ENCODE measurements at places on chromosomes 1 and 21.

DNA sequence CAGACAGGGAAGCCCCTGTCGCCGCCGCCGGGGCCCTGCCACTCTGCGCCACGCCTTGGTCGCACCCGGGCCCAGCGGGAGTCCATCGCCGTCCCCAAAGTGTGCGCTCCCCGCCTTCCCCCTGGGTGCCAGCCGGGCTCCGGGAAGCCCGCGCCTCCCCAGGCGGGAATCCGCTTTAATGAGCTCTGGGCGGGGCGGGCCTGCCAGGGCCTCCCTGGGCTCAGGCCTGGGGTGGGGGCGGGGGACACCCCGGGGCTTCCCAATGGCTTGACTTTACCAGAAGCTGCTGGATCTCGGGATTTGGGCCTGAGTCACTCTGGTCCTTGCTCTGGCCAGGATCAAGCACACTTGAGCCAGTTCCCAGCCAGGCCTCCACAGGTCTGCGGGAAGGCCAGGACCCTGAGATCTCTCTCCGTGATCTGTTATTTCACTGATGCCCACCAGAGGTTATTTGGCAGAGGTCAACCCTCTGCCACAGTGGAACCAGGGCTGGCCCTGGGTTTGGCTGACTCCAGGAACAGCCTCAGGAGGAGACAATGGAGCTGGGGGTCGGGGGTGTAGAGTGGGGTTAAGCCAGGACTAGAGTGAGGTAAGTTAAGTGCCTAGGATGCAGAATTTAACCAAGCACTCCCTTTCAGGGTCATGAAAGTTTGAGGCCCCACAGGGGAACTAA is 178.4 kb upstream of the EDN2 start:
- no peak for DNase-seq

DNA sequence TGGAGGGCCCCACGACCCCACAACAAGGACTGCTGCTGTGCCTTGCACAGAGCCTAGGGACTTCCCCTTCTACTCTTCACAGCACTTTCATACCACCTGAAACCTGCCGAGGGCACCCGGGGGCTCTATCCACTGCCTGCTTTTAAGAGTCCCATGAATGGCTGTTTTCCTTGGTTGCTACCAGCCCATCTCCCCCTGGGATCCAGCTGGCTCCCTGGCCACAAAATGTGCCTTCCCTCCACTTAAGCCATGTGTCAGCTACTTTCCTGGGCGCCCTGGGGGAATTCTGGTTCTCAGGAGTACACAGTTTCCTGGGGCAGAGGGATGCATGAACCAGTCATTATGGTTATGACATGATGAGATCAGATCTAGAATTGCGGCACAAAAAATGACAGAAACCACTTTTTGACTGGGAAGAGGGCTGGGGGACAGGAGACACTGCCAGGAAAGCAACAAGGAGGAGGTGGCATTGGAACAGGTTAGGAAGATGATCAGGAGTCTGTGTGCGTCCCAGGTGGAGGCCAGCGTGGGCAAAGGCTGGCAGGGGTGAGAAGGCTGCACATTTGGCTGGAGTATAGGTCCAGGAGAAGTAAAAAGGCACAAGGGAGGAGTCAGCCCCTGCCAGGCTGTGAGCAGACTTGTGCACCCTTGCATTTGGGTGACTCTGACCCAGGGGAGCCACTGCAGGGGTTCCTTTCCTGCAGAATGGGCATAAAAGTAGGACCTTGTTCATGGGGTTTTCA is 3.2 kb upstream of the TNFRSF8 start:
- no peak for DNase-seq

- no peak for DNase-seq
Observed at GRCh38 chr1:78522136-78522535, 31.4 kb downstream of the PTGFR start.

DNA sequence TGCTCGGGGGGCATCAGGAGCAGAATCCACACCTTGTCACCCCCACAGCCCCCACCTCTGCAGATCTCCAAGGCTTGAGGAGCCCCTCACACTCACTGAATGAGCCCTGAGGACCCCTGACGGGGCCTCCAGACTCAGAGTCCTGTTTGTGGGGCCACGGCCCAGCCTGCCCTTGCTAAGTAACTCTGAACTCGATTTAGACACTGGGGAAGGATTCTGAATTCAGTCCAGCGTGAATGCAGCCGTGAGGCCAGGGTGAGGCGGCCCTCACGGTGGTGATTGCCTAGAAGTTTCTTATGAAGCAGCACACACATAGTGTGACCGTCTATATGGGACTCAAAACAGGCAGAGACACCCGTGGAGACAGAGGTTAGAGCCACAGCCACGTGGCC is 58.9 kb upstream of the ADARB1 start:
- no peak for DNase-seq

DNA sequence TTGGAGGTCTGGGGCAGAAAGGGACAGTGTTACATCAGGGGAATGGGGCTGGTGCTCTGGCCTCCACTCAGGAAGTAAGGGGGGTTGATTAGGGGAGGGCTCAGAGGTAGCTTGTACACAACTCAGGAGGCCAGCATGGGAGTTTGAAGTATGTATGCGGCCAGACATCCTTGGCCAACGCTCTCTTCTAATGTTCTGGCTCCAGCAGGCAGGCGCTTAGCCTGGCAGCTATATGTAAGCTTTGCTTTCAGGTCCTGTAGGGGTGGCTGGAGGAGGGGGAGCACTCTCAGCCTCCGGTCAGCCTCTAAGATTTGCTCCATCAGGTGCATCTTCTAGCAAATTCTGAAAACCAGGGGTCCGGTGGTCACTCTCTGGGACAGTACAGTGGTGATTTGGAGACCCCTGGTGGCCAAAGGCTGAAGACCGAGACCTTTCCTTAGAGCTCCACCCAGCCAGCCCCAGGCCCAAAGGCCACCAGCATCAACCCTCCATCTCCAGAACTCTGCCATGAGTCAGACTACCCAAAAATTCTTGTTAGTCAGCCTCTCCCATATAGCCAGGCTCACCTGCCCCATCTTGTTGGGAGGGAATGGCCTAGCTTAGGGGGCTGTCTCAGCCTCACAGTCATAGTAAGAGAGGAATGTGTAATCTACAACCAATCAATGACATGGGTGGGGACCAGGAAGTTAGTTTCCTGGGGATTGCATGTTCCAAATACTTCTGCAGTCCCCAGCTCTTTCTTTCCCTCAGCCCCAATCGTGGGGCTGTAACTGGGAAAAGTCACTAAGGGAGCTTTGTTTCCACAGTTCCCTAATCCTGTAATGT is 9.7 kb upstream of the COL8A2 start:
- no peak for DNase-seq

GRCh38 chr1:3756394-3756793 is 4.1 kb downstream of the CCDC27 start:
- DNase-seq = no peak

GRCh38 chr21:26614251-26614650 is 41.2 kb upstream of the CYYR1 start:
- no peak for DNase-seq

GRCh38 chr1:64162151-64162550 is 41.3 kb upstream of the UBE2U start:
- no peak for DNase-seq

DNA sequence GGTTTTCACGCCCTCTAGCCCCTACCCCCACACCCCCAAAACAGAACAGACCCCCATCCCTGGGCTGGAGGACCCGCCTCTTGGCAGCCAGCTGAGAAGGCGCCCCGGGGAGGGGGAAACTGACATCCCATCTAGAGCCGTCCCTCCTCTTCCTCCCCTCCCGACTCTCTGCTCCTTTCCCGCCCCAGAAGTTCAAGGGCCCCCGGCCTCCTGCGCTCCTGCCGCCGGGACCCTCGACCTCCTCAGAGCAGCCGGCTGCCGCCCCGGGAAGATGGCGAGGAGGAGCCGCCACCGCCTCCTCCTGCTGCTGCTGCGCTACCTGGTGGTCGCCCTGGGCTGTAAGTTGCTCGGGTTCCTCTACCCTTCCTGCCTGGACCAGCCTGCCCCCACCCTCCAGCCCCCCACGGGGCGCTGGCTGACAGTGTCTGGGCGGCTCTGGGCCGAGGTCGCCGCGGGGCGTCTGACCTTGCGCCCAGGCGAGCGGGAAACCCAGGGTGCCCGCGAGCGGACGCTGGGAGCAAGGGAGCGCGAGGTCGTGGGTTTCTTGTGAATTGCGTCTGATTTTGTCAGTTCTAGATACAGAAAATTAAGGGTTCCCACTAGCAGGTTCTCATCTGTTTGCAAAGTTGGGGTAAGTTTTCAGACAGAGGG is 618 bp downstream of the JAM2 start:
- DNase-seq = no peak

GRCh38 chr1:223500560-223501425 is 107.6 kb downstream of the CCDC185 start:
- peak; percentile 68 for DNase-seq

DNA sequence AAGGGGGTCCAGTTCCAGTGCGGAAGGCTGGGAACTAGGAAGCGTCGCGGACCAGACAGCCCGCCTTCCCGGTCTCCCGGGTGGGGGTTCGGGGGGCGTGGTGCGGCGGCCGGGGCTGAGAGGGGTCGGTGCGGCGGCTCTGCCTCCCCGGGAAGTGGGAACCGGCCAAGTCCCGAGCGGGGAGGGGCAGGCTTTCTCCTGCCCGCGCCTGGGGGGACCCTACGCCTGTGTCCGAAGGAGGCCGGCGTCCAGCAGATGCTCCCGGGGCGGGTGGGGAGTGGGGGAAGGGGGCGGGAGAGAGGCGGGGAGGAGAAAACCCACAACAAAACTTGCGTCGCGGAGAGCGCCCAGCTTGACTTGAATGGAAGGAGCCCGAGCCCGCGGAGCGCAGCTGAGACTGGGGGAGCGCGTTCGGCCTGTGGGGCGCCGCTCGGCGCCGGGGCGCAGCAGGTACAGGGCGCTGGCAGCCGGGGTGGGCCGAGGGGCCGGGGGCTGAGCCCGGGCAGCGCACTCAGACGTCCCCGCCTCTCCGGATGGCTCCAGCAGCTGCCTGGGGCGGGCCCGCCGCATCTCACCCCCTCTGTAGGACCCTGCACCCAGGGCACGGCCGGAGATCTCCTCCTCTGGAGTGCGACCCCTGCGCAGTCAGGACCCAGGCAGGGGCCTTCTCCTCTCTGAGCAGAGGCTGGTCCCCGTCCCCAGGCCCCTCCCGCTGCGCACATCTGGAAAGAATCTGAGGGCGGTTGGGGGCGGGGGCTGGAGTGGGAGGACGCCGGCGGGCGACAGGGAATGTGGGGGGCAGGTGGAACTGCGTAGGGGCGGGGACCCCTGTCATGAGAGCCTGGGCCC is at the start of gene PODN:
TSS of gene PODN (plus strand) at position 355 of the 849 bp plus-strand sequence. CDS start 7,643 bp downstream, outside the sequence.
- no peak for DNase-seq

DNA sequence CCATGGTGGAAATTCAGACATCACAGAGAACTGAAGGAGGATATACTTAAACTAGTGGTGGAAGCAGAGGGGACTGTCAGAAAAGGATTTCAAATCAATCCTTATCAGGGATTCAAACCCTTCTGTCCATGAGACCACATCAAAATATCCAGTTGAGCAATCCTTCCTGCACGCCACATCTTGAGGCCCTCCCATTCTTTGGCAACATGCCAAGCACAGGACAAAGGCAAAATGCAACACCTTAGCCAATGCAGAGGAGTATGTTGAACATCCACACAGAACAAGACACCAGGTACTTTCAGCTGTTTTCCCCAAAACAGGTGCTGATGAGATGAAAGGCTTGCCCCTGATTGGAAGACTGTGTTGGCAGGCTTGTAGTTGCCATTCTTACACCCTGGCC is 81.8 kb upstream of the PLXNA2 start:
- DNase-seq = no peak

DNA sequence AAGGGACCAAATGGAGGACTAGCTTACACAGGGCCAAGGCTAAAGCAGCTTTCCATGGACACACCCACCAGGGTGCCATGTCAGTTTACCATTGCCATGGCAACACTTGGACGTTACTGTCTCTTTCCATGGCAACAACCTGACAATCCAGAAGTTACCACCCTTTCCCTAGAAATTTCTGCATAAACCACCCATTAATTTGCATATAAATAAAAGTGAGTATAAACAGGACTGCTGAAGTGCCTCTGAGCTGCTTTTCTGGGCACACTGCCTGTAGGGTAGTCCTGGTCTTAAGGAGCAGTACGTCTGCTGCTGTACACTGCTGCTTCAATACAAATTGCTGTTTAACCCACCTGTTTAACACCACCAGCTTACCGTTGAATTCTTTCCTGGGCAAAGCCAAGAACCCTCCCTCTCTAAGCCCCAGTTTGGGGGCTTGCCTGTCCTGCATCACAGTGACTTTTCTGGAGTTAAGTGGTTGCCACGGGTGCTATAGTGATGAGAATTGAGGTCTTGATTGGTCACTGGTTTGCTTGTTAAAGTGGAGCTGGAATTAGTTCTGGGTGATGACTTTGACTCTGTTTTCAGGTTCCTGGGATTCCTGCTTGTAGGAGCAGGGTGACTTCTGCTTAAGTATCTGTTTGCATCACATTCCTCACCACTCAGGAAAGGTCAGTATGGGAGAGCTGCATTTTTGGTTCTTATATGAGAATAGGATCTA is 83.2 kb downstream of the CLDN17 start:
- no peak for DNase-seq

DNA sequence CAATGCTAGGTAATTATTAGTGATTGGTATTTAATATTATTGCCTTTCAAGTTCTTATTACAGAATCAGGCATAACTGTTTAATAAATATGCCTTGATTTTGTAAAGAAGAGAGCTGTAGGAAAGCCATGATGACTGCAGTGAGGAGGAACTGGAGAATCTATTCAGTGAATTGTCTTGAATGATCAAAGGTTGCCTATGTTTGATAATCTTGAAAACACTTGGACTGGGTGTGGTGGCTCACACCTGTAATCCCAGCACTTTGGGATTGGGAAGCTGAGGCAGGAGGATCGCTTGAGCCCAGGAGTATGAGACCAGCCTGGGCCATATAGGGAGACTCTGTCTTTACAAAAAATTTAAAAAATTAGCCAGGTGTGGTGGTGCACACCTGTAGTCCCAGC is 42.4 kb downstream of the FMN2 start:
- DNase-seq = no peak

- no peak for DNase-seq
Observed at GRCh38 chr1:87044424-87044823, 130.0 kb downstream of the HS2ST1 start.

DNA sequence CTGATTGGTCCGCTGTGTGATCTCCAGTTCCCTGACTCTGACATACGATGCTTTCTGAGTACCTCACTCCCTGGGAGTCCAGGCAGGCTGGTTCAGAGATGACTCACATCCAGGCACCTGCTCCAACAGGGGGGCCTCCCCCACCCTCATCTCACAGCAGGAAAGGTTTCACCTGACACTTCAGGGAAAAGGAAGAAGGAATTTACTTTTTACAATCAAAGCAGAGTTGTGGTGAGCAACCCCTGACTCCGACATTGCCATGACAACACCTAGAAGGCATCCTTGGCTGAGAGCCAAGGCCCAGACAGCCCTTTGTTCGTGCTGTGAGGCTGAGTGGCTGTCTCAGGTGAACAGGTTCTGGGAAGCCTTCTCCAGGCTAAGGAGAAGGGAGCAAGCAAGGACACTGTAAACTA is 164.6 kb upstream of the GJB5 start:
- DNase-seq = no peak

DNA sequence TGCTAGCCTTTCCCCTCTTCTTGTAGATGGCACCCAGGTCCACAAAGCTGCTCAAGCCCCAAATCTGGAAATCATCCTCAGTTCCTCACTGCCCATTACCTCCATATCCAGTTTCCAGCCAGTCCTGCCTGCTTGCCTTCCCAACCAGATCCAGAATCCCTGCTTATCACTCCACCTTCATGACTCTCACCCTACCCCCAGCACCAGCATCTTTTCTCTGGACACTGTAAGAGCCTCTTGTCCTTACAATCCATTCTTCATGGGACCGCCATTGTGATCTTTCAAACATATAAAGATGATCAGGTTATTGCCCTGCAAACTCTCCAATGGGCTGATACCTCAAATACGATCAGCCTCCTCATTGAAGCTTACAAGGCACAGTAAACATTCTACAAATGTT is 23.5 kb upstream of the NPL start:
- DNase-seq = no peak
